ENCODE measurements at places on chromosomes 16 and 17.

DNA sequence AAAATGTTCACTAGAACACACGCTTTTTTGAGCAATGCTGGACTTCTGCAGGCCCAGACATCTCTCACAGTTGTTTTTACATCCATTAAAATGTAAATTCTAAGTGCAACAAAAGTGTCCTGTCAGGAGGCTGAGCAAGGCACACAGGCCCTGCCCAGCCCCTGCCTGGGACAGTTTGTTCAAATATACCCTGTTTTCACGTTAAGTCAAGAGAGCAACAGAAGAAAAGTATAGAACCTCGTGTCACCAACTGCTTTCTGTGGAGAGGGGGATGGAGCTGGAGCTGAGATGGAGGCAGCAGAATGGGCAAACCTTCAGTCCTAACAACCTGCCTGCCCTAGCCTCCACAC lies 4.3 kb upstream of the HOXB2 start:
- no peak for DNase-seq

DNA sequence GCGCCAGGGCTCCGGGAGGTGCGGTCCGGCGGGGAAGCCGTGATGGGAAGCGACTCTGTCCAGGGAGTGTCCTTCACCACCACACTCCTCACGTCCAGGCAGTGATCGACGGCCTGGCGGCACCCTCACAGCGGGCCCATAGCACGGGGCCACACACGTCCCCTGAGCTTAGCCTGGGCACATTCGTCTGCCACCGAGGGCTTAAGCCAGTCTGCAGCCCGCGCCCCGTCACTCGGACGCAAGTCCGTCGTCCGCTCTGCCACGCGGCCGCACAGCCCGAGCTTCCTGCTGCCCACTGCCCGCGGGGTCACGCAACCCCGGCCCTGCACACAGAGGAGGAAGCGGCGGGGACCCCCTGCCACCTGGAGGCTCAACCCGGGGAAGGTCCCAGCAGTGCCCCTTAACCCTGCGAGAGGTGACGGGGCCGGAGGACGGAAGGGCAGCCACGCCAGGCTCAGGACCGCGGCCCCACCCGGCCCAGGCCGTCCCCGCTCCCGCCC lies 3.0 kb upstream of the TBX2 start:
- DNase-seq, result no peak

DNA sequence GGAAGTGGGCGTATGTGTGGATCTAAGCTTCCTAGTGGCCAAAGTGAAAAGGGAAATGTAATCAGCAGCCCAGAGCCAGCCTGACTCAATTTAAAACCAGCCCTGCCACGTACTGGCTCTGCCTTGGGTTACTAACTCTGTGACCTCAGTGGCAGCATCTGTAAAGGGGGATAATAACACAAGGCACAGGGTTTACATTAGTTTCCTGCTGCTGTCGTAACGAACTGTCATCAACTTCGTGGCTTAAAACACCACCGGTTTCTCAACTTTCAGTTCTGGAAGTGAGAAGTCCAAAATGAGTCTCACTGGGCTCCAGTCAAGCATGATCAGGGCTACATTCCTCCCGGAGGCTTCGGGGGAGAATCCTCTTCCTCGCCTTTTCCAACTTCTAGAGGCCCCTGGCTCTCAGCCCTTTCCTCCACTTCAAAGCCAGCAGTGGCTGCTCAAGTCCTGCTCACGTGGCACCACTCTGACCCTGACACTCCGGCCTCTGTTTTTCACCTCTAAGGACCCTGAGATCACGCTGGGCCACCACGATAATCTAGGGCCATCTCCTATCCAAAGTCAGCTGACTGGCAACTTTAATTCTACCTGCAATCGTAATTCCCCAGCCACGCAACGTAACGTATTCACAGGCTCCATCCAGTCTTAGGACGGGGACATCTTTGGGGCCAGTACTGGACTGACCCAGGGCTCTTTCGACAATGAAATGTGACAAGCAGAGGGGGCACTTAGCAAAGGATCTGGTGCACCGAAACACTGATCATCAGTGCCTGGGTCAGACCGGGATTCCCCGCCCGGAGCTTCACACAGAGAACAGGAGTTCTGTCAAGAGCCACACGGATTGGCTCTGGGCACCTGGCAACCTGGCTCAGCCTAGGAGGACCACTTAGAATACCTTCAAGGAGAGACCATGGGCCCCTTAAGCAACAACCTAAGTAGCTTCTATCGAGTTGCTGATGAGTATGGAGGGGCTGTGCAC lies 14.5 kb downstream of the TMC6 start:
- no peak for DNase-seq

DNA sequence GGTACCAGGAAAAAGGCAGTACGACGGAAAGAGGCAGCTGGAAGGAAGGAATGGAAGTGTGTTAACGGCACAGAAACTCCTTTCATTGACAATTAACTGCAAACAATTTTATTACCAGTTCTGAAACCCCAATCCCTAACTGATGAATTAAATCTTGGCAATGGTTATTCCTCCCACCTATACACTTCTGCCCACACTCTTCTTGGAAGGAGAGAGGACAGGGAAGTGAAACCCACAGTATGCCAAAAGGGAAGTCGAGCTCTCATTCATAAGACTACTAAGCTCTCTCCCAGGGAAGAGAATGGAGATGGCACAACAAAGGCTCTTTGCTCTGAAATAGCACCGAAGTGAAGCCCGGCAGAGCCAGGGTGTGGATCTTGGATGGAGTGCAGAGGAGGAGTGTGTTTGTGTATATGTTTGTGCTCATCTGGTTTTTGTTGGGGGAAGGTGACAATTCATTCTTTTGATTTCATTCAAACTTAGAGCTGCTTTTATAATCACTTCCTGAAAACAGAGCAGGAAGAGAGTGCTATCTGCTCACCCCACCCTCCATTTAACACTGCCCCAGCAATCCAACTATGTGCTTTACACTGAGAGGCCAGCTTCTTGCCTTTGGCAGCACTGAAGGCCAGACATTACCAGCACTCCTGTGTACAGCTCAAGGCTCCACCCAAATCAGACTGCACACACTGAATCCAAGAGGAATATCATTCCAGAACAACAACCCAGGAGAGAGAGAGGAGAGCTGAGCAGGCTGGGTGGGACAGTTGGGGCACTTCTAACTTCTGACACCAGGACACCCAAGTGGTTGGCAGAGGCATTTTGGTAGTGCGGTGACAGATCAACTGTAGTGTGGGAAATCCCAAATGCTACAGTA lies 68.7 kb downstream of the HIC1 start:
- DNase-seq, result no peak

DNA sequence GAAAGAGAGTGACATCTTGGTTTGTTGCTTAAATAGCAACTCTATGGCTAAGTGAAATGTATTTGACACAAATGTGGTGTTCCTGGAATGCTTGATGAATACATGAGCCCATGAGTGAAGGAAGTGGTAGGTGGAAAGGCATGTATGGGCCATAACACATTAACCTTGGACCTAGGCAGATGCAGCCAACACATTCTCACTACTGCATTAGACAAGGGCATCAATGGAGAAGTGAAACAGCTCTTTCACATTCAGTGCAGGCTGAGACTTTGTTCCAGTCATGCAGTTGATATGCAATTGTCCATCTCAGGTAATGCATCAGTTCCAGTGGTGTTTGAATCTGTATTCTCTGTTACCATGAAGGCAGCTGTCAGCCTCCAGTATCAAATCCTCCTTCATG lies 133.6 kb downstream of the HS3ST3B1 start:
- DNase-seq, result no peak

DNA sequence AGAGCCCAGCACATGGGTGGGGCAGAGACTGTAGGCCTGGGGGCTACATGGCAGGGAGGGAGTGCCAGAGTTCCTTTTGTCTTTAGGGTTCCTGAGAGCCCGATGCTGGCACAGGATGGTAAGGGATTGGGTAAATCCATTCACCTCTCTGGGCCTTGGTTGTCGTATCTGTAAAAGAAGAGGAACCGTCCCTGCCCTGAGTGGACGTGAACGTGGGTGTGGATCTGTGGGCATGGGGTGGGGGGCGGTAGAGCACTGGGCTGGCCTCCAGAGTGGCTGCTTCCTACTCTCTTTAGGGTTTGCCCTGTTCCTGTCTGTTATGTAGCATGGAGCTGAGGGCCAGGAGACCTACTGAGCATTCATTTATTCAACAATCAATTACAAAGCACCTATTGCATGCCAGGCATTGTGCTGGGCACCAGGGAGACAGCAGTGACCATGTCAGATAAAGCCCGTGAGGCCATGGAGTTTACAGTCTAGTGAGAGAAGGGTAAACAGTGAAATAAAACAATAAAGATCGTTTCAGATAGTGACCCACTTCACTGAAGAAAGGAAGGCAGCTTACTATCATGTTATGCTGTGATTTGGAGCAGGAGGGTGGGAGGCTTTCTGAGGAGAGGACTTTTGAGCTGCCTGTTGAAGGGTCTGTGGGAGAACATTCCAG lies 13.1 kb upstream of the TCAP start:
- no peak for DNase-seq

DNA sequence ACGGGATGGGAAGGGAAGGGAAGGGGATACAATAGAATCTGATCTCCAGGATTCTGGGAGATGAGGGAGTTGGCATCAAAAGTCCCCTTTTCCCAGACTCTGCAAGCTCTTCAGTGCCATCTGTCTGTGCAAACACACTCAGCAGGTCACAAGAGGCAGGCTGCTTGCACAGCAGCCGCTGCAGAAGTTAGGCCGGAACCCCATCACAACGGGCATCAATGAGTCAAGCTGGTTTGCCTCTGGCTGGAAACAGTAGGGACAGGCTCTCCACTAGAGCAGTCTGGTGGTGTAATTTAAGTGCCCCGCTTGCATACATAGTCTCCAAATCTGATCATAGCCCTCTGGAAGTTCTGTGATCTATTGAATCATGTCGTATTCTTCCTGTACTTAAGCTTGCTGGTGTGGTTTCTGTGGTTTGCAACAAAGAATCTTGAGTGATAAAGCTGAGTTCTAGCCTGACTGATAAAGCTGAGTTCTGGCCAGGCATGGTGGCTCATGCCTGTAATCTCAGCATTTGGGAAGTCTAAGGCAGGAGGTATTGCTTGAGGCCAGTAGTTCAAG lies 33.7 kb upstream of the KDM8 start:
- peak; percentile 67 for DNase-seq

DNA sequence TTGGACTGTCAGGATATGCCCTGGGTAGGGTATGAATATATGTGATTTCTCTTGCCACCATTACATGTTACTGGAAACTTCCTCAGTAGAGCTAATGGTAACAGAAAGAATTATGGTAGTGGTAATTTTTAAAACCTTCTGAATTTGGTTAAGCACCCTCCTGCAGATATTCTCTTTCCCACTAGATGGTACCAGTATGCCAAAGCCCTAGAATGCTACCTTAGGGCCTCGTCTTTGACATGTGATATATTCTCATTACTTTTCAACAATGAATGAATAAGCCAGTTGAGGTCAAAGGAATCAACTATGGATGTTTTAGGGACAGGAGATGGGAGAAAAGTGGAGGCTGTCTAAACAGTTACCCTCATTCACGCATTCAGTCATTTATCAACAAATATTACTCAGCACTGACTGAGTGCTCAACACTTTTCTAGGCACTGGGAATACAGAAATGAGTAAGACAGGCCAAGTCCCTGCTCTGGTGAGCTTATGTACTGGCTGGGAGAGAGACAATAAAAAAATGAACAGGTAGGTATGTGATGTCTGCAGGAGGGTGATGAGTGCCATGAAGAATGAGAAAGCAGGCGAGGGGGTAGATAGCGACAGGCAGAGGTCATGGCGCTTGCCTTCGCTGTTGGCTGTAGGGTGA lies 14.7 kb downstream of the CDH13 start:
- no peak for DNase-seq

DNA sequence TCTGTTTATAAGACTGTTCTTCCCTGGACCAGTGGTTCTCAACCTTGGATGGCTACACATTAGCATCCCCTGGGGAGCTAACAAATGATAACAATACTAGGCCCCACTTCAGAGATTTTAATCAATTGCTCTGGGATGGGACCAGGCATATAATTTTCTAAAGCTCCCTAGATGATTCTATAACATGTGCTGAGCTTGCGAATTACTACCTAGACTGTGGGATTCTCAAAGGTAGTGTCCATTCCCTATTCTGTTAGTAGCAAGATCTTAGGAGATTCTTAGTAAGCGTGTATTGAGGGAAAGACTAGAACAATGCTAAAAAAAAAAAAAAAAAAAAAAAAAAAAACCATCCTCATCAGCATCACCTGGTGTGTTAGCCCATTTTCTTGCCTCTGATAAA lies 412.0 kb upstream of the CDH5 start:
- no peak for DNase-seq

DNA sequence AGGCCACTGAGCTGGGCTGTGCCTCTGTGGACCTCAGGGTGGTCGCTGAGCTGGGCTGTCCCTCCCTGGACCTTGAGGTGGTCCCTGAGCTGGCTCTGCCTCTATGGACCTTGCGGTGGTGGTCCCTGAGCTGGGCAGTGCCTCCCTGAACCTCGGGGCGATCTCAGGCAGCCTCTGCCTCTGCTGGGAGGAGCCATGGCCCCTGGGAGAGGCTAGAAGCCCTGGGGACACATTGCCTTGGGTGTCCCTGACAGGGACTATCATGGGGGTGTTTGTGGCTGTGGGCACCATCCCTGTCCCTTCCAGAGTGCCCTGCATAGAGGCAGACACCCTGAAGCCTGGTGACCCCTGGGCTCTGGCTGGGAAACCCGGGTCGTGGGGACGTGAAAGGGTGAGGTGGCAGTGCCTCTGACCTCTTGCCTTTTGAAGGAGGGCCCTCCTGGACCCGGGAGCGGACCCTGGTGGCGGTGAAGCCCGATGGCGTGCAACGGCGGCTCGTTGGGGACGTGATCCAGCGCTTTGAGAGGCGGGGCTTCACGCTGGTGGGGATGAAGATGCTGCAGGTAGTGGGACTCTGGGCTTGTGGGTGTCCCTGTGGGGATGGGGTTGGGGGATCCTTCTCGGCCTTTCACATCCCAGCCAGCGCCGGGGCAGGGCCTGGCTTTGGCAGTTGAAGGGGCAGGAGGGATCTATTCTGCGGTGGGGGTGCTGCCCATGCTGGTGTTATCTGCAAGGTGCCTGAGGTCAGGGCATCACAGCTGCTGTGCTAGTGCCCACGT lies 1.8 kb downstream of the NME4 start:
- DNase-seq, result no peak

DNA sequence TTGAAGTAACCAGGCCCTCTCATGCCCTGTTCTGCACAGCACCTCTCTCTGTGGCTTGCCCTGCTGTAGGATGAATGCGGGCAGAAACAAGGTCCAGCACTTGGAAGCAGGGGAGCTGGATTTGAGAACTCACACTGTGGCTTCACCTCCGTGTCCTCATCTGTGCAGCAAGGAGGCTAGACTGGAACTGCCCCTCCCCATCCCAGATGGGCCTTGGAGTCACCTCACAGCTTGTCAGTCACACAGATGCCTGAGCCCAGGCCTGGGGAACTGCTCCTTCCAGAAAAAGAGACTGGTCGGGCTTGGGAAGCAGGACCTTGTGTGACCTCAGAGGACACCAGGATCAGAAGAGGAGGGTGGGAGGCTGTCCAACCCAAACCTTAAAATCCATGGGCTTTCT lies 180.8 kb downstream of the CCT6B start:
- no peak for DNase-seq

- no peak for DNase-seq
Observed at GRCh38 chr17:6487251-6488007, 43.2 kb downstream of the PIMREG start.

GRCh38 chr17:4900231-4901107 lies 1.1 kb downstream of the C17orf107 start:
- DNase-seq, result no peak
